ENCODE measurements at places on chromosomes 2 and 18.

- DNase-seq = no peak
These were observed 163.3 kb downstream of the METTL4 start for GRCh38 chr18:2407961-2408360.

DNA sequence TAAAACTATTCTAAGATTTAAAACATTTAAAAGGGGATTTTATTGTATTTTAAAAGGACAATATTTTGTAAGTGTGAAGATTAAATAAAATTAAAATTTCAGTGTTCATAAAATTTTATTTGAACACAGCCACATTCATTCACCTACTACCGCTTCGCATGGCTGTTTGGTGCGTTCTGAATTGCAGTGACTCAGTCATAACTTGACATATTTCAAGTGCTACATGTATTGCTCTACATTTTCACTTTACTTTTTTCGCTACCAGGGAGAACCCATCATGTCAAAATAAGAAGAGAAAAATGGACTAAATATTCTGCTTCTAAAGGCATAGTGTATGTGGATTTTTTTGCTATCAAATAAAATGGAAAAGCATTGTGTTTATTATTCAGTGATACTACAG is 8.7 kb downstream of the PTH2R start:
- DNase-seq = no peak

GRCh38 chr2:164186591-164186990 is 434.7 kb downstream of the GRB14 start:
- no peak for DNase-seq

GRCh38 chr2:44912660-44913059 is 28.8 kb upstream of the SIX3 start:
- DNase-seq = no peak

DNA sequence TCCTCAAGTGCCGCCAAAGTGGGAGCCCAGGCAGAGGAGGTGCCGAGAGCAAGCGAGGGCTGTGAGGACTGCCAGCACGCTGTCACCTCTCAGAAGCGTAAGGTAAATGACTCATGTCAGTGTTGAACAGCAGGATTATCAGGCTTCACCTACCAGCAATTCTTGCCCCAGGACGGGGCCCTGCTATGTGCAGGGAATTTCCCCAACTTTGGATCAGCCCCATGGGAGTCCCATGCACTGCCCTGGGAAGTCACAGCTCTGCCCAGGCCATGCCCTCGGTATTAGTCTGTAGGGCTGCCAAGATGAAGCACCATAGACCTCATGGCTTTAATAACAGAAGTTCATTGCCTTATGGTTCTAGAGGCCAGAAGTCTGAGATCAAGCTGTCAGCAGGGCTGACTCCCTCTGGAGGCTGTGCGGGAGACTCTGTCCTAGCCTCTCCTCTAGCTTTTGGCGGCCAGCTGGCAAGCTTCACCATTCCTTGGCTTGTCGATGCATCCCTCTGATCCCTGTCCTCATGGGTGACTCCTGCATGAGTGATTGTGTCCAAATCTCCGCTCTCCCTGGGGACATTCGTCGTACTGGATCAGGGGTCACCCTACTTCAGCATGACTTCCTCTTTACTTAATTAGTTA is 55.9 kb downstream of the TRPM8 start:
- no peak for DNase-seq

GRCh38 chr18:2570772-2571199 is 519 bp downstream of the METTL4 start:
- DNase-seq = no peak

DNA sequence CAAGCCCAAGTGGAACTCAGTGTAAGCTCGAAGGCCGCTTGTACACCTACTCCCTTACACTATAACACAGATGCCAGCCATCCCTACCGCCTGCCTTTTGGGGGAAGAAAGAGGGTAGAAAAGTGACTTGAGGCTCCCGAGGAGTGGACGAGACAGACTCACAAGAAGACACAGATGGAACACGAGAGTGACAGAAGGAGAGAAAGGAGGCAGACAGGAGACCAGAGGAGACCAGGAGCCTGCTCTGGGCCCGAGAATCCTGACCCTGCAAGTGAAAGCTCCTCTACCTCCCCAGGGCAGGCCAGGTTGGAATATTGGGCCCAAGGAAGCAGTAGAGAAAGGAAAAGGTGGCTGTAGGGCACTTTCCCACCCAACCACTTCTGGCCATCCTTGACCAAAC is 23.4 kb upstream of the TNS1 start:
- no peak for DNase-seq

All from NCI-H1930 (cell line).